ENCODE measurements at places on chromosomes 5 and 9.

GRCh38 chr5:112906637-112907036, 15.4 kb downstream of the REEP5 start:
- DNase-seq: no peak

DNA sequence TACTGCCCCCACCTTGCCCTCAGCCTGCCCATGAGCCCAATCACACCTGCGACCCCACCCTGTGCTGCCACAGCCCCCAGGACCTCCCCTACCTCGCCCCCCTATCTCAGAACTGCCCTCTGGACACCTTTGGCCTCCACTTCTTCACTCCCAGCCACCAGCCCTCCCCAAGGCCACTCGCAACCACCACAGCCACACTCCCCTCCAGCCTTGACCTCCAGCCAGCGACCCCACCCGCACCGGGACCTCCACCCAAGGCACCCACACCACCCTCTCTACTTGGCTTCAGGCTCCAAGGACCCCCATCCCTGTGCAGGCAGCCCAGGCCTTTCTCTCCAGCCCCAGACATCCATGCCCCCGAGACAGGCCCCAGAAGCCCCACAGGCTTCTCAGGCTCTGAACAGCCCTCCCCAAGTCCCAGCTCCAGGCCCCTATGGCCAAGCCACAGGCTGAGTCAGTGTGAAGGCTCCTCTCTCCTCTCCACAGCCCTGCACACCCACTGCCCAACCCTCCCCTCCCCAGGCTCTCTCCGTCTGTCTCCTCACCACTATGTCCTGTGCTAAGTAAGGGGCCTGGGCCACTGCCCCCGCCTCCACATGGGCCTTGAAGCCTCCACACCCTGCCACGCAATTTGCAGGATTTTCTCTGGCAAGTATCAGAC, 2.0 kb downstream of the AK1 start:
- no peak for DNase-seq

DNA sequence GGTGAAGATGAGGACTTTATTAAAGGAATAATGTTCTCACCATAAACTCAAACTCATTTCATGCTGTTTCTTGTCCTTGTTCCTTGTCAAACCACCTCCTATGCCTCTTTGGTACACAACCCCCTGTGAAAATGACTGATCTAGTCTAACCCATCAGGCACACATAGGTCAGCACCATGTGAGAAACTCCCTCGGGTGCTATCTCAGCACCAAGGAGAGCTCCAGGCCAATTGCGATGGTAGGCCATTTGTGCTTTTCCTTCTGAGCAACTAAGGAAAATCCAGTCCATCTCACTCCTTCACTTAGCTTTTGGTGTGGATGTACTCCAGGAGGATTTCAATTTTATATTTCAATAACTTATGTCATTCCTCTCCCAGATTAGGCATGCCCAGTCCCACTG, 199.8 kb downstream of the ZNF608 start:
- no peak for DNase-seq

- no peak for DNase-seq
Measured at GRCh38 chr5:3943859-3944258, 348.2 kb downstream of the IRX1 start.

GRCh38 chr5:74866596-74867162, 492 bp upstream of the FAM169A start:
- no peak for DNase-seq

DNA sequence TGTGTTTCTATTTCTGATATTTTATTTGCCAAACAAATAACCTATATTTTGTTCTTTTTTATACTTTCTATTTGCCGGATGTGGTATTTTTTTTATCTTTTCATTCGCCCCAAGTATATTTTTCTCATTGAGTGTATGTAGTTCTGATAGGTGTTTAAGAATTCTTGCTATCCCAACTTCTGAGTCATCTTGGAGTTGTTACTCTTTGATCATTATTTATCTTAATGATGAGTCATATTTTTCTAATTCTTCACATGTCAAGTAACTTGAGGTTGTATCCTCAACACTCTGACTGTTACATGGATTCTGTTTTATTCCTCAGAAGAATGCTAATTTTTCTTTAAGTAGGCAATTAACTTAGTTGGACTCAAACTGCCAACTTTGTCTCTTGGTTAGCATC, 498.1 kb downstream of the TLE1 start:
- DNase-seq: no peak

DNA sequence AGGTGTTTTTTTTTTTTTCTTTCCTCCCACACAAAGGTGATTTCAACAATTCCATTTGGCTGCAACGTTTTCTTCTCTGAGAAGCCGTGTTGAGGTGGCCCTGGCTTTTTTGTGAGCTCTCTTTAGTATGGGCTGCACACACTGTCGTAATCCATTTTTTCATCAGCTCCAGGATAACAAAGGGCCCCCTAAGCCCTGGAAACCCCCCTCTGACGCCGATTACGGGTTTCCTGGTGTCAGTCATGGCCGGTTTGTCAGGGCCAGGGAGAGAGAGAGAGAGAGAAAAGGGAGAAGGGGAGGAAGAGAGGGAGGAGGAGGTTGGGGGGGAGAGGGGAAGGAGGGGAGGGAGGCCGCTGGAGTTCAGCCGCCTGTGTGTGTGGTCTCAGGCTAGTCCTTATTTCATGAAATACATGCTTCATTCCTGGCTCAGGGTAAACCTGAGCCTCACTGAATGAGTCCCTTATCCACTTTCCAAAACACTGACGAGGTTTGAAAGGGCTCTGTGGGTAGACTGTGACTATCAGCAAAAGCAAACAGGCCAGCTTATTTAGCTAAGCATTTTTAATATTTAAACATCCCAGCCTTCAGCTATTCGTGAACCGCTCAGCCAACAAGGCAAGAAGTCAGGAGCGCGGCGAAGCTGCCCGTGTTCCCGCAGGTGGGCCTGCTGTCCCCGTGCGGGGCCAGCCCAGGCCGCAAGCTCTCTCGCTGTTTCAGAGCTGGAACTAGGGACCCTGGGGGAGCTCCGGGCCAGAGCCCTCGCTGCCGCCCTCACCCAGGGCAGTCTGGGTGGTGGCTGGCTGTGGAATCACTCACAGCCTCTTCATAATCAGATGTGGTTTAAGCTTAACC, 172.8 kb downstream of the ERCC6L2 start:
- no peak for DNase-seq

DNA sequence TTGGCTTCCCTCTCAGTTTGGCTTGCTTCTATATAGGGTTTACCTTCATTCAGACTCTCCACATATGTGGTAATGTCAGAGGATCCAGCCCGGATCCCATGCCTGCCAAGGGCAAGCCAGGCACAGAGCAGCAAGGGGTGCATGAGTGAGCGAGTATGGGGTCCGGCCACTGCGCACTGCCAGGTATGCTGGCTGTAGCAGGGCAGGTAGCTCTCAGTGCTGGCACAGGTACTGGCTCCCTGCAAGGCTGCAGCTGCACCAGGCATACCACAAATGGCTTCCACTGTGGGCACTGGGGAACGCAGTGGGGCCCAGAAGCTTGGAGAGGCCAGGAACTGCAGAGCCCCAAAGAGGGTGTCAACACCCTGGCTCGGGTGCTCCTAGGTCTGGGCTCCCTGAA, 86.2 kb downstream of the GIN1 start:
- DNase-seq: no peak

Measured in stimulated activated CD4-positive, alpha-beta T cell treated with anti-CD3 and anti-CD28 coated beads, TNF-alpha, amount 100 ng/mL, for 1 hour (primary cell).